ENCODE measurements at places on chromosomes 11 and 22.

DNA sequence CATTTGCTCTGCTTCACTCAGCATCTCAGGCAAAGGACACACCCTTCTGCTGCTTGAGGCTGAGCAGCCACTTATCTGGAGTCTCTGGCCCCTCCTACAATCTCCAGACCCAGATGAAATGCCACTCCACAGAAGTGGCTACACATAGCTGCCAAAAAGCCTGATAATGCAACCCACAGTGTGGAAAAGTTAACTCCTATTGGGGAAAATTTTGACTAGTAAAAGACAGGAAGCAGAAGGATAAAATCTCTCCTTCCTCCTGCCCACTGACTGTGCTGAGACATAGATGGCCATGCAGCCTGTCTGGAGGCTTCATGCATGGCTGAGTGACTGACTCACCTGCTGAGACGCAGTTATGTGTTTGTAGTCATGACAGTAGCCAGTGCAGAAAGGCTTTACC is 92.3 kb upstream of the TEAD1 start:
- DNase-seq: peak; percentile 38

DNA sequence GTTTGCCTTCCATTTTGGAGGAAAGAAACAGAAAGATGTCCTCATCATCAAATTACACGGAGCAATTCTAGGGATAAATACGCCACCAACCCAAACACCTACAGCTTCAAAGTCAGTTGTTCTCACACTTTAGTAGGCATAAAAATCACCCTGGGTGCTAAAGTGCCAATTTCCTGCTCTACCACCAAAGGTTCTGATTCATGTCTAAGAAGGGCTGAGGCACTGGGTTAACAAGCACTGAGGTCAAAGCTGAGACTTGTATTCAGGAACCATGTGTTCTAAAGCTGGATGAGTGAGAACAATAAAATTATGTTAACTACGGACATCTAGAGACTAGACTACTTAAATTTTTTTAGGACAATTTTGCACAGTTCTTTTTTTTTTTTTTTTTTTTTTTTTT is 127.6 kb downstream of the MPPED2 start:
- no peak for DNase-seq

DNA sequence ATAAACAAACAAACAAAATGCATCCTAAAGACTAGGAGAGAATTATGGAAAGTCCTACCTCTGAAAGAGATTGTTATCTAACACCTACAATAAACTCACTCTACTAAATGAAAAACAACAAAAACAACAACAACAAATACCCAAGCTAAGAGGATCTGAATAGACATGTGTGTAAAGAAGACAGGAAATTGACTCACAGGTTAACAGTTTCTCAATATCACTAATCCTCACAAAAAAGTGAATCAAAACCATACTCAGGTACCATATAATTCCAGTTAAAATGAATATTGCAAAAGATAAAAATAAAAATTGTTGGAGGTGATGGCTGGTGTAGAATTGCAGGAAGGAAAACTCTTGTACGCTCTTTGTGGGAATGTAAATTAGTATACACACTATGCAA is 110.4 kb upstream of the TOP3B start:
- DNase-seq: no peak

DNA sequence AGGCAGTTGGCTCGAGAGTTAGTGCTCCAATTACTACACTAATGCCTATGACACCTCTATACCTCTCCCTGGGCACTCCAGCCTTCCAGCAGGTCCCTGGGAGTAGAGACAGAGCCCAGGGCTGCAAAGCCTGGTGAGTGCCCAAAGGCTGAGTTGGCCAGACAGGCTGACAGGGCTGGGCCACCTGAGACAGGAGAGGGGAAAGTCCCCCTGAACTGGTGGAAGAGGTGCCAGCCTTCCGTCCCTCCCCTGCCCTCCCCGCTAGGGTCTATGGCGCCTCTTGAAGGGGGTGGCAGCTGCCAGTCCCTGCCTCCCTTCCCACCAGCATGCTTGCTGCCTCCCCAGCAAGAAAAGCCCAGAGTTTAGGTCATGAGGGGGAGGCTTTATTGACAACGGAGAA is 3.0 kb downstream of the KCNJ11 start:
- no peak for DNase-seq

DNA sequence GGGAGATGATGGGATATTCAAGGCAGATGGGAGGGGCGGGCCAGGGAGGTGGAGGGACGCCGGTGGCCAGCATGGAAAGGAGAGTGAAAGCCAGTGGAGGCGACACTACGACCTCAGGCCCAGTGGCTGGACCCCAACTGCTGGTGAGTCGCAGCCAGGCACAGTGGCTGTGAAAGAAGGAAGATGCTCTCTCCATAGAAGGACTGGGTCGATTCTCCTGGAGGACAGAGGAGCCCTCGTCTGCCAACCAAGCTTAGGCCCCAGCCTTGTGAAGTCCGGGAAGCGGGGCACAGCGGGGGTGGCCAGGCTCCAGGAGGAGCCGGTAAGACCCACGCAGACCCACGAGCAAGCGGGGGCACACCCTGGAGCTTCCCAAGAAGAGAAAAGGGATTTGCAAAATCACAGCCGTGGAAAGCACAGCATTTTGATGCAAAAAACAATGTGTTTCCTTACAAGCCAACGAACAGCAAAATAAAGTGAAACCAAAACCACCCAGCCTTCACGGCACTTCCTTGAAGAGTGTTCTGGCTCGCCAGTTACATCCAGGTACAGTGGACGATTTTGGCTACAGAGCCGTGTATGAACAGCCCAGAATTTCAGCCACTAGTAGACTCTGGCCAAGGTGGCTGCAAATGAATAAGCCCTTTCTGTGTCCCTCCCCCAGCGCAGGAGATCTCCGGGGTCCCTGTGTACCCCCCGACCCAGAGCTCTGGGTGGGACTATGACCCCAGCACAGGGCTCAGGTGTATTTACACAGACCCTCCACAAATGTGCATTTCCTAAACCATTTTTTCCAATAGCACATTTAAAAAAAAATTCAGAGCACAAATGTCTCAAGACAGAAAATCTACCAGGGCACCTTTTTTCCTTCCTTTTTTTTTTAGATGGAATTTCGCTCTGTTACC is 96.9 kb downstream of the TRMU start:
- DNase-seq: no peak

- no peak for DNase-seq
Measured at GRCh38 chr11:57776031-57776521, 14.5 kb downstream of the CTNND1 start.

- no peak for DNase-seq
Measured at GRCh38 chr11:43021466-43021865, 290.3 kb upstream of the API5 start.

- no peak for DNase-seq
Measured at GRCh38 chr11:129425214-129425613, 49.6 kb downstream of the BARX2 start.

- peak; percentile 51 for DNase-seq
Measured at GRCh38 chr22:45863981-45864751, 112.8 kb downstream of the WNT7B start.

DNA sequence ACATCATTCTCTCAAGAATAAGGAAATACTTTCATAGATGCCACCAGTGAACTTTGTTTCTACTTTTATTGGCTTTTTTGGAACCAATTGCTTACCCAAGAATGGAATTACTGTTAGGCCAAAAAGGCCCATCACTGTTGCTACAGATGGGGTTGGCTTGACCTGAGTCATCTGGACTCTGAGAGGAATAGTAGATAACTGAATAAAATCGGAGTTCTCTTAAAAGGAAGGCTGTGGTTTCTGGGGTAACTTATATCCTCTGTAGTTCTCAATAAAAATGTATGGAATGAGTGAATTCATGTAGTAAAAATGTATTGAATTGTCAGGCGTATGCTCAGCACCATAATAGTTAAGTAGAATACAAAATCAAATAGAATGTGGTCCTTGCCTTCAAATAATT is 56.6 kb downstream of the ARHGEF12 start:
- DNase-seq: no peak

DNA sequence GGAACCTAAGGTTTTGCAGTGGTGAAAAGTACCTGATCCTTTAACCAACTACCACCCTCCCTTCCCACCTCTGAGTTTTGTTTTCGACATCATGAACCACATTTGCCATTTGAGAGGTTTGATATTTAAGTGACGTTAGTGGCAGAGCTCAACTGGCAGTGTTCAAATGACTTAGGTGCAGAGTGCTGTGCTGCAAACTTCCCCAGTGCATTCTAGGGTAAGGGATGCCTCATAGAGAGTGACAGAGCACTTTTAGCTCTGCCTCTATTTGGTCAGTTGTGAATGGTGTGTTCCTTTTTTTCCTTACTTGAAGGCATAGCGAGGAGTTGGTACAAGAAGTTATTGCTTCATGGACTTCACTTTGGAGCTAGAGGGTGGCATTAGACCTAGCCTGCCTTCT is 9.4 kb downstream of the BMAL1 start:
- DNase-seq: no peak

GRCh38 chr11:79066456-79067351 is 374.1 kb downstream of the TENM4 start:
- DNase-seq: no peak

- DNase-seq: no peak
Measured at GRCh38 chr11:96188243-96189006, 154.6 kb downstream of the MAML2 start.

DNA sequence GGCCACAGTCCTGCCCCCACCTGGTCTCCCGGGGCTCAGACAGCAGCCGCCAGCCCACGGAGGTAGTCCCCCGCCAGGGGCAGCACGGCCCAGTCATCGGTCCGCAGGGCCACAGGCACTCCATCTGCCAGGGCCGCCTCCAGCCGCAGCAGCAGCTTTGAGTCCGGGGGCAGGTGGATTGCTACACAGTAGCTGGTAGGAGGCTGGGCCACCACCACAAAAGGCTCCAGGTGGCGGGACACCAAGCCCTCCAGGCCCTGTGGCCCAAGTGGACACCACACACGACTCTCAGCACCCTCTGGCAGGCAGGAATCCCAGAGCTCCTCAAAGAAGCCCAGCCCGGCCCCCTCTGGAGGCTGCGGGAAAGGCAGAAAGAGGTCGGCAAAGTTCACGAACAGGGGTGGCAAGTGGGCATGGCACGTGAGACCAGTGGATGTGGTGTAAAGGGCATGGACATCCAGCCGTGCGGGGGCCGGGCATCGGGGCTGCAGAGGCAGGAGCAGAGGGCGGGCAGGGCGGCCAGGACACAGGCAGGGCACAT is 2.9 kb downstream of the AP5B1 start:
- DNase-seq: no peak

DNA sequence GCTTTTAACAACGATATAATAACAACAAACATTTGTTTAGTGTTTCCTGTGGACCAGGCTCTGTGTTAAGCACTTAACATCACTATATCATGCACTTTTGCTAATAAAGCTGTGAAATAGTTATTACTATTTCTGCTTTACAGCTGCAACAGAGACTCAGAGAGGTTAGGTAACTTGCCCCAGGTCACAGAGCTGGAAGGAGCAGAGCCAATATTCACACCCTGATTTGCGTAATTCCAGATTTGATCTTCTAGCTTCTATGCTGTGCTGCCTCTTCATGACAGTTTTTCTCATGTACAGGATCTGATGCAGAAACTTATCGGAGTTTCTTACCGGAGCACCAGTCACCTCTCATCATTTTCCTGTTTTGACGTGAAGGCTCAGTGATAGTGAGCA is 33.6 kb upstream of the EHF start:
- DNase-seq: no peak

- peak; percentile 51 for DNase-seq
Measured at GRCh38 chr11:121460941-121461514, 8.3 kb upstream of the SORL1-AS1 start.

GRCh38 chr11:72162891-72163492 is 27.5 kb downstream of the FOLR3 start:
- DNase-seq: peak; percentile 62

GRCh38 chr22:44353041-44353440 is 40.3 kb upstream of the SHISAL1 start:
- no peak for DNase-seq

- no peak for DNase-seq
Measured at GRCh38 chr11:119306373-119306890, 10.5 kb downstream of the MCAM start.

DNA sequence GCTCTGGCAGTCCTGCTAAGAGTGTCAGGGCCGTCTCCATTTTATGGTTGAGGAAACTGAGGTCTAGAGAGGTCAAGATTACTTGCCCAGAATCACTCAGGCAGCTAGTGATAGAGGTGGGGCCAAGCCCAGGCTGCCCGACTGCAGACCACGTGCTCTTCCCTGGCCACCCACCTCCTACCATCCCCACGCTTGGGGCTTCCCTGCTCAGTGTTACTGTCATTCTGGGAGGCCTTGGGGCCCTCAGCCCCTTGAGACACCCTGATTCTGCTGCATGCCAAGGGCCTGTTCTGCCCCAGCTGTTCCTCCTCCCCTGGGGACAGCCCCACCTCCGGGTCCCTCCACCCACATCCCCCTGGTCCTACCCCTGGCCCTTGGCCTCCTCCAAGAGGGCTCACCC is 17.2 kb upstream of the TAB1 start:
- no peak for DNase-seq

GRCh38 chr11:116379185-116379828 is 393.5 kb downstream of the BUD13 start:
- no peak for DNase-seq

GRCh38 chr11:91984033-91984584 is 240.5 kb upstream of the FAT3 start:
- peak; percentile 30 for DNase-seq

DNA sequence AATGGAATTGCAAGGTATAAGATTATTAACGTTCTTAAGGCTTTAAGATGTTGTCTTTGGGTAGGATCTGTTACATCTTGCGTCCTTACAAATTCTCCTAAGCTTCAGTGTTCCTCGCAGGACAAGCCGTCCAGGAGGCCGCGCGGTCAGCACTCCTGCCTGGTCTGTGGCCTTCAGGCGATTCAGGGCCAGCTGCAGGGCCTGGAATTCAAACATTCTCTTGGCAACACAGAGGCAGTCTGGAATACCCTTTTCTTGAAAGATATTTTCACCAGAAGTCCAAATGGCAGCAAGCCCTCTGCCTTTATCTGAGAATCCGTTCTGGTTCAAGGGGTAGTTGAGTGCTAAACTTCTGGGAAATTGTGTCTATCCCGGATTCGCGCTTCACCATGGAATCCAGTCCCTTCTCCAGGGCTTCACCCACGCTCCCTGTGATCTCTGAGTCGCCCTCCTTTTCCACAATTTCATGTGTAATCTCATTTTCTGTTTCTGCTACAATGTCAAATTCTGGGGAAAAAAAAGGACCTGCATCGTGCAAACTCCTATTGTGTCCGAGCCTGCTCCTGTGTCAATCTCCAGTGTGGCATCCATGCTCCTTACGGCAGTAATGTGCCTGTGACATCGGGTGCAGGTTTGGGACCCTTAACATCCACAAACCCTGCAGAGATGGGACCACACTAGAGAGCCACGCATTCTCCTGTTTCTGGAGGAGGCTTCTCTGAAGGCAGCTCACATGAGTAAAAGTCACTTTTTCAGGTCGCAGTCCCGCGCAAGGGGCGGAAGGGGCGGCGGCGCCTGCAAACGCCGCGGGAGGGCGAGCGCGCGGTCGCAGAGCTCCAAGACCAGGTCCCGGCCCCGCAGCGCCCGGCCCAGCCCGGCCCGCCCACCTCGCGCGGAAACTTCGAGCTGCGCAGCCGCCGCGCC is 25.4 kb upstream of the SORL1 start:
- peak; percentile 46 for DNase-seq

GRCh38 chr22:42791721-42792452 is 65.2 kb downstream of the ARFGAP3 start:
- no peak for DNase-seq

Data from NCI-H146 (cell line).